ENCODE measurements at places on chromosomes 4 and X.

GRCh38 chr4:185743722-185744487 lies 68.1 kb downstream of the SORBS2 start:
- no peak for DNase-seq

GRCh38 chr4:38983787-38984598 lies 48.2 kb downstream of the TMEM156 start:
- no peak for DNase-seq

GRCh38 chr4:136025540-136025939 lies 1506.8 kb downstream of the PCDH18 start:
- no peak for DNase-seq

DNA sequence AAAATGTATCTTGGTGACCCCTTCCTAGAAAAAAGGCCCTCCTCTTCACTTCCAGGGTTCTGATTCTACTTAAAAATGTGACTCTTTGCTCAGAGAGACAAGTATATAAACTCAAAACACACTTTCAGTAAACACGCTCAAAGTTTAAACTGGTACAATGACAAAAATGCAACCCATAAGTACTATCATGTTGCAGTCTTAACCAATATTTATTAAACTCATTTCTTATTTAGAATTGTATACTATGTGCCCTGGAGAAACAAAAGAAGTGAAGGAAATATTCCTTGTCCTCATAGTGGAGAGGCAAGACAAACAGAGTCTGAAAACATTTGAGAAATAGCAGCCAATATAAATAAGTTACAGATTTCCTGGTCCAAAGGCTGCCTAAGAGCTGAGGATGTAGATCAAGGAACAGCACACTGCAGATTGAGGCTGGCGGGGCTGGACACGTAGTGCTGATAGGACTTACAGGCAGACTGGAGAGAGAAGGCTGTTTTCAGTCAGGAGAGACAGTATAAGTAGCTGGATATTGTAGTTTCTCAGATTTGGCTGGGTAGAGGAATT lies 39.1 kb upstream of the ANXA3 start:
- no peak for DNase-seq

GRCh38 chr4:2595952-2596552 lies 59.6 kb downstream of the FAM193A start:
- no peak for DNase-seq

DNA sequence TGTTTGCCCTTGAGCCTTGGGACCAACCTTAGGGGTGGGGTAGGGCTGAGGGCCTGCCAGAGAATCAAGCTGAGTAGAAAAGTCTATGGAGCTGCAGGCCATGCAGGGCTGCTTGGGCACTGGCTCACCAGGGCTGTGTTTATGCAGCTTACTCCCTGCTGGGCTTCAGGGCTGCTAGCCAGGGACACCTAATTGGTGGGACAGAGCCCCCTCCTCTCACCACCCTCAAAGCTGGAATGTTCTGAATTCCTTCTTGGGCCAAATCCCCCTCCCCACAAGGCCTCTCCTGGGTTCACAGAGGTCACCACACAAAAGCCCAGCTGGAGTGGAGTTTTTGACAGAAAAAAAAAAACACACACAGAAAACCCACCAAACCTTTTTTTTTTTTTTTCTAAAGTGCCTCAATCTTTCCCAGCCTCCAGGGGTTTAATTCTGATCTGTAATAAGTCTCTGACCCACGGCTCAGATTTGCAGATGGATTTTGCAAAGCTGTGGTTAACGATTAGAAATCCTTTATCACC lies at the start of gene CLDN2:
TSS of gene CLDN2 (plus strand) at position 471 of the 521 bp plus-strand sequence. CDS start 7,827 bp downstream, outside the sequence.
- no peak for DNase-seq

- no peak for DNase-seq
Observed at GRCh38 chrX:15598026-15598425, 2.7 kb downstream of the ACE2 start.

- DNase-seq: no peak
Observed at GRCh38 chr4:16573206-16573605, 325.2 kb downstream of the LDB2 start.

GRCh38 chr4:53622739-53623151 lies 31.5 kb upstream of the LNX1 start:
- no peak for DNase-seq

DNA sequence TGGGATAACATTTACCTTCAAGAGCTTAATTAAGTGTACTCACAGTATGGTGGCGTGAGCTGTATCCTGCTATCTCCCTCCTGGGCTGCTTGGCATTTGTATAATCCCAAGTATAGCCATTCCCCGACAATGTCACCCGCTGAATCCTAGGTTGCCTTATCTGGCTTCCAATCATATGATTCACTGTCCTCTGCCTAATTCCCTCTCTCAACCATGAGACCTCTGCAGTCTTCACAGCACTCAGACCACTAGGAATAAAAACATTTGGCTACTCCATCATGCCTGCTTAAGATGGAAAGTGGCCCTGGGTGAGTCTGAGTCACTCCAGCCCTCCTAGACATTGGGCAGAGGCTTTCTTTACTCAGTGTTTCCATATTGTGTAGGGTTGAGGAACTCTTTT lies 28.9 kb upstream of the WDFY3 start:
- no peak for DNase-seq

GRCh38 chrX:18707426-18708049 lies at the start of gene PPEF1:
TSS of gene PPEF1 (plus strand) at chrX:18707645. CDS start at chrX:18707781, 136 bp downstream.
- DNase-seq: no peak

GRCh38 chr4:17096692-17097091 lies 198.2 kb upstream of the LDB2 start:
- no peak for DNase-seq

GRCh38 chr4:183140911-183141320 lies 41.9 kb downstream of the WWC2 start:
- no peak for DNase-seq

- DNase-seq: no peak
Observed at GRCh38 chr4:158134222-158134621, 38.6 kb downstream of the GASK1B start.

- DNase-seq: no peak
Observed at GRCh38 chr4:24637173-24637572, 52.8 kb upstream of the DHX15 start.

- DNase-seq: no peak
Observed at GRCh38 chr4:6992728-6993677, 50.2 kb upstream of the TADA2B start.

GRCh38 chr4:187000281-187000680 lies 276.6 kb upstream of the FAT1 start:
- DNase-seq: no peak

GRCh38 chr4:27007507-27007906 lies 146.9 kb downstream of the STIM2 start:
- no peak for DNase-seq

DNA sequence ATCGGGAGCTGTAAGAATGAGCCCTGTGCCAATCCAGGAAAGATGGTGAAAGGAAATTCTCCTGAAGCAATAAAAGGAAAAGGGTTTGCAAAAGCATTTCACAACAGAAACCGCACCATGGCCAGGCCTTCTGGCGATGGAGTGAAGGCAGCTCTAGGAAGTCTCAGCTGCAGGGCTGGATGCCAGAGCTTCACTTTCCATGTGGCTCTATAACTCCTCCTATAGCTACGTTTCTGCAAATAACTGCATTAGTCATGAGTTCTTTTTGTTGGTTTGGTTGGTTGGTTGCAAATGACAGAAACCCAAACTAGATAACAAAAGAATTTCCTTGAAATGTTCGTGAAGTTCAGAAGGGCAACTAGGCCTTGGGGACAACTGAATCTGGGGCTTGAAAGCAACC lies 84.6 kb downstream of the RELL1 start:
- DNase-seq: no peak

DNA sequence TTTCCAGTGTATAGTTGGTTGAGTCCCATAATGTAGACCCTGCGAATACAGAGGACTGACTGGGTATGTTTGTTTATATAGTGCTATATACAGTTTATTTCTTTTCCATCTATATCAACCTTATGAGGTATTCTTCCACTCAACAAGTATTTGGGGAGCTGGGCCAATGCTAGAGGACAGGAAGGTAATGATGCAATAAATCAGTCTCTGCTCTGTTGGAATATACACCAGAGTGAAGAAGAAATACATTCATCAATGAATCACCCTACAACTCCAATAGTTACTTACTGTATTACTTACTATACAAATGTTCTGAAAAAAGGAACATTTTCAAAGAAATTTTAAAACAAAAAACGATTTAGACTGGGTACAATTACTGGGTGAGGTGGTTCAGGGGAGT lies 2.1 kb upstream of the ARSJ start:
- DNase-seq: no peak

DNA sequence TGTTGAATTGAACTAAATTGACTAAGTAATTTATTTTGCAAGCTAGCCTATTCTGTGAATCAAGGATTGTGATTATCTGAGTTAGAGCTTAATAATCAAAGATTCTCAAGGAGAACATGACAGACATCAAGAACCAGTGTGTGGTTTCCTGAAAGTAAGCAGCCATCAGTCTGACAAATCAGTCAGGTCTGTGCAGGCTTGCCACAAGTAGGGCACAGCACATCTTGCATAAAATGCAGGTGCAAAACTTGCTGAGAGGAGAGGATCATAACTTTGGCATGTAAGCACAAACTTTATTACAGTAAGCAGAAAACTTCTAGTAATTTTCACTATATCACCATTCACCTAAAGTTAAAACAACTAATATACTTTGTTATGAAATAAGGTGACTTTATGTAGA lies 22.5 kb downstream of the FAM241A start:
- DNase-seq: no peak

- no peak for DNase-seq
Observed at GRCh38 chr4:152301381-152301780, 234.5 kb downstream of the FBXW7 start.

- no peak for DNase-seq
Observed at GRCh38 chrX:136867096-136867491, 13.4 kb downstream of the RBMX start.

DNA sequence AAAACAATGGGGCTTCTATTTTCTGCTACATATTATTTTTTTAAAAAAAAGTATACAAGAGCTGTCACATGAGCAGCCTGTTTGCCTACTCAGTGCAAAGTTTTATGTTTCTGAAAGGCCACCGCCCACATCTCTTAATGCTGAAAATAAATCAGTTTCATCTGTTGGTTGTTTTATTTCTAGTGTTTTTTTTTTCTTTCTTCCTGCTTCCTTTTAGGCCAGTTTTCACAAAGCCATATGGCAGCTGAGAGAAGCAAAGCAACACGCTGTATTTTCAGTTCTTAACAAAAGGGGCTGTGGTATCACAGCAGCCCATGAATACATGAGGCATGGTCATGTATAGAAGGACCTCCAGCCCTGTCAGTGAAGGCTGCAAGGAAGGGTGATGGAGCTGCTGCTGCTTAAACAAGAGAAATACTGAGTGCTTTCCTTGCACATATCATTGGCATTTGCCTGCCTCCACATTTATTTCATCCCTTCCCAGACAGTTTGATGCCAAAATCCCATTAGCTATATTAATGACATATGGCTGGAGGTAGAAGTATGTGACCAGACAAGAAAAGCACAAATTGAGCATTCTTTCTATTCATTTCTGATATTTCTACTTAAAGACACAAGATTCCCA lies 172.5 kb downstream of the PCDH18 start:
- DNase-seq: peak; percentile 60

DNA sequence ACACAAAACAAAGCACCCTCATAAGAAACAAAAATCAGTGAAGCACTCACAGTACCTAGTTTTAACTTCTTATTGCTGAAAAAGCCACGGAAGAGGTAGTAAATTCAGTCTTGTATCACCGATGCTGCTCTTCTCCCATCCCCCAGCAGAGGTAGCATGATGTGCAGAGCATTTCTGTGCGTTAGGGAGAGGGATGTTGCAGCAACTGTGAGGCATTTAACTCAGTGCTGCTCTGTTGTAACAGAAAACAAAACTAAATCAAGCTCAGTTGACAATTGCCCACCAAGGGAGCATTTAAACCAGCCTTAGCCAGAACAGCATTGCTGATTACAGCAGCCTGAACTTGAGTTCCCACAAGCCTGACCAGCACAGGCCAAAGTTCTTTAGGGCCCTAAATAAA lies 1279.7 kb upstream of the ADGRL3 start:
- no peak for DNase-seq

Data from NCI-H1694 treated with DMSO at 0.1 percent for 48 hours (cell line).